Fibroblast of pulmonary artery (primary cell): ENCODE measurements at places on chromosomes 2 and 18.

DNA sequence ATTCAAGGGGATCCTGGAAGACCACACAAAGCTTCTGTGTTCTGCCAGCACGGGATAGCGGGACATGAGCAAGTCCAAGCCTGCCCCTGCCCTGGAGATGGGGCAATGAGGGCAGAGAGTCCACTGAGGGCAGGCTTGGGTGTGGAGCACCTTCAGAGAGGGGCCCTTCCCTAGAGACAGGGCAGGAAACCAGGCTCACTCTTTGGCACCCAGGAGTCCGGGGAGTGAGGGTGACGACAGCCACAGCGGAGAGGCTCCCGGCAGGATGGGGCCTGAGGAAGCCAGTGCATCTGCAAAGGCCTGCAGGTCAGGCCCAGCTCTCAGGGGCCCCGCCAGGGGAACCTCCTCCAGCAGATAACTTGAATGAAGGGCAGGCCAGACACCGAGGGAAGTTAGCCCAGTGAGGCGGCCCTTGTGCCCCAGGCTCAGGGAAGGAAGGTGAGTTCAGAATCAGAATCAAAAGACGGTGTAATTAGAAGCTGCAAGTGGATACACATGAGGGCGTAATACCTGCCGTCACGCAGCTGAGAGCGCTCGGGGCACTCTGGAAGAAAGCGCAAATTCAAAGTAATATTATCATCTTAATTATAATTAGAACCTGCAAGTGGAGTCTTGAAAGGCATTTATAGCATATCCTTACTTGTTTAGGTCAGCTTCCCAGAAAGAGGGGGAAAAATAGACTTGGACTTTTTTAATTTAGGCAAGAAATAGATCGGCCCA, 142.6 kb upstream of the LGALSL start:
- DNase-seq = no peak

DNA sequence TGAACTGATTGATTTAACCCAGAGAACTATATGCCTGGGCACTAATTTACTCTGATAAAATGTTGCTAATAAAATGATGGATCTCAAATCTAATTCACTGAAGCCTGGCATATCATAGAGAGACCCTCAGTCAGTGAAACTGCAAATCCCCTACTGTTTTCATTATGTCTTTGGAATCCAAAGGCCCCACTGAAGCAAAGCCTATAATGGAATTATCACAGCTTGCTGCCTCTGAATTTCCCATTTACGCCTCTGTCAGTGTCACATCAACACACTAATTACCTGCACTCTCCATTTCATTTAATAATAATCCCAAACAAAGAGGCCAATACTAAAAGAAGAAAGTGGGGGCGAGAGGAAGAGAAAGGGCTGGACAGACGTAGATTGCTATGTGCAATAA, 470.9 kb downstream of the MBD2 start:
- no peak for DNase-seq

DNA sequence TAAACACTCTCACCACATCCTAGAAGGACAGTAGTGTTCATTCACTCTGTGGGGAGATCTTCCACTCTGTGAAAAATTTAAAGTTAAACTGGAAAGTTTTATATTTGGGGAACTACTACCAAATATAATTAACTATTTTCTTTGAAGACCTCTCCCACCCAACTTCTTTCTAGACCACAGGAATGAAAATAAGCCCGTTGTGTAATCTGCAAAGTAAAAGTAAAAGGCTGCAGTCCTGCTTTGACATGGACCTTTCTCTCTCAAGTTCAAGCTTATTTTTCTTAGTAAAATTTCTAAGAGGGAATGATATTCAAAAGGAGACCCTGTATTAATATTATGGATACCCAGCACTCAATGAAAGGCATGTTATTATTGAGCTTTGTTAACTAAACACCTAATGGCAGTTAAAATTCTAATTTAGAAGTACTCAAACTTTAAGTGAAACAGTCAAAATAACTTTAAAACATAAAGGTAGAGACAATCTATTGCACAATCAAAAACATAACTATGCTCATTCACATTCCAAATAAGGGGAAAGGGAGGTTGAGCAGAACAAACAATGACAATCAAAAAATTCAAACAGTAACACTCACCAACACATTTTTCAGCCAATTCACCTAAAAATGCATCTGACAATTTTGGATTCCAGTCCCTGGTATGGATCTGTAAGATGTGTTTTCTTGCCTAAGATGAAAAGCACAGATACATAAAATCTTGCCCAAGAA, 98.5 kb downstream of the ATAD2B start:
- peak; percentile 54 for DNase-seq

DNA sequence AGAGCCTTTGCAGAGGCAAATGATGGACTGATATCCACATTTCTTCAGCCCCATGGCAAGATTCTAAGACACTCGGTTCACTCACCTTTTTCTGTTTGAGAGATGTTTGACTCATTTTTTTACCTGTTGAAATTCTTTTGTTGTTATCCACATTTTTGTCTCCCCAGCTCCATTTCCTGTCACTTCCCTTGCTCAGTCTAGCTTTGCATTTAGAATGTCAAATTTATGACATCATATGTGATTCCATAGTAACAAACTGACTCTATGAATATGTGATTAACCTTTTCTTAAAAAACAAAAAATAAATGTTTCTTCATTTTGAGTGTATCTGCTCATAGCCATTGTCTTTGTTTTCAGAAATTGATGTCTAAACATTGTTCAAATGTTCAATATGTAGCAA, at the start of gene NT5C1B:
TSS of gene NT5C1B (minus strand) at position 216 of the 400 bp plus-strand sequence. CDS start at position 115, 101 bp downstream.
- DNase-seq = no peak

GRCh38 chr2:120692691-120693090, 43.0 kb upstream of the GLI2 start:
- DNase-seq = no peak

DNA sequence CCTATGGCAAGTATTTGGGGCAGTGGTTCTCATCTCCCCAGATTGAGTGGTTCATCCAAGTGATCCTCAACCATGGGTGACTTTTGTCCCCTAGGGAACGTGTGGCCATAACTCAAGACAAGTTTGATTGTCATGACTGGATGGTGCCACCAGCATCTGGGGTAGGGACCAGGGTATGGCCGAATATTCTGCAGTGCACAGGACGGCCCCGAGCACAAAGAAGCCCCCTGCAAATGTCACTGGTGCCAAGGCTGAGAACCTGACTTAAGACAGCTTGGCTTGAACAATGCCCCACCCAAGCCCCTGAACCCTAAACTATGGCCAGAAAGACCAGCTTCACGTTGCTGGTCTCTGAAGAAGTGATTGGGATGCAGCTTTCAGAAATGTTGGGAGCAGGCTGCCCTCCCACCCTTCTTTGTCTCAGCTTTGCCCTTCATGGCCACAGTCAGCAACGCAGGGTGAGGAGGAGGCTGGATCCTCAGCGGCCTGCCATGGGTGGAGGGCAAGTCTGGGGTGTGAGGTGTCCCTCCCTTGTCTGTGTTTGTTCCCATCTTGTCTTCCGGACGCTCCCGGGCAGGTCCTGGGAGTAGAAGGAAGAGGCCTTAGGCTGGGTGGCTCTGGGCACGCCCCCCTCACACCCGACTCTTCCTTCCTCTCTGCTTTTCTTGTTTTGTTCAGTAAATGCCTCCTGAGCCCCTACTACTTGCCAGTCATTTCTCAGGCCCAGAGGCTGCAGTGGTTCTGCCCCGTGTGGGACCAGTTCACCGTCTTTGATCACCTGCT, 43.4 kb downstream of the GREB1 start:
- DNase-seq = no peak

DNA sequence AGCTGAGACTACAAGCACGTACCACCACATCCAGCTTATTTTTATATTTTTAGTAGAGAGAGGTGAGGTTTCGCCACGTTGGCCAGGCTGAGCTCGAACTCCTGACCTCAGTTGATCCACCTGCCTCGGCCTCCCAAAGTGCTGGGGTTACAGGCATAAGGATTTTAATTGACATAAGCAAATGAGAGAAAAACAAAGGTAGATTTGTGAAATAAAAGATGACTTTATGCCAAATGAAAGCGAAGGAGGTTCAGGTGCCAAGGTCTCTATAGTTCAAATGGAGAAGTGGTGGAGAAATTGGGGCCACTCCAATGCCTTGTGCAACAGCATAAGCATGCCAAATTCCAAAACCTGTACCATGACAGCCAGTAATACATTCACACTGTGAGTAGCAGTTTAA, 180.6 kb downstream of the MREG start:
- peak; percentile 56 for DNase-seq

- no peak for DNase-seq
Observed at GRCh38 chr2:173132531-173132930, 56.9 kb downstream of the MAP3K20 start.

GRCh38 chr18:73232933-73233332, 365.1 kb upstream of the NETO1 start:
- DNase-seq = no peak

DNA sequence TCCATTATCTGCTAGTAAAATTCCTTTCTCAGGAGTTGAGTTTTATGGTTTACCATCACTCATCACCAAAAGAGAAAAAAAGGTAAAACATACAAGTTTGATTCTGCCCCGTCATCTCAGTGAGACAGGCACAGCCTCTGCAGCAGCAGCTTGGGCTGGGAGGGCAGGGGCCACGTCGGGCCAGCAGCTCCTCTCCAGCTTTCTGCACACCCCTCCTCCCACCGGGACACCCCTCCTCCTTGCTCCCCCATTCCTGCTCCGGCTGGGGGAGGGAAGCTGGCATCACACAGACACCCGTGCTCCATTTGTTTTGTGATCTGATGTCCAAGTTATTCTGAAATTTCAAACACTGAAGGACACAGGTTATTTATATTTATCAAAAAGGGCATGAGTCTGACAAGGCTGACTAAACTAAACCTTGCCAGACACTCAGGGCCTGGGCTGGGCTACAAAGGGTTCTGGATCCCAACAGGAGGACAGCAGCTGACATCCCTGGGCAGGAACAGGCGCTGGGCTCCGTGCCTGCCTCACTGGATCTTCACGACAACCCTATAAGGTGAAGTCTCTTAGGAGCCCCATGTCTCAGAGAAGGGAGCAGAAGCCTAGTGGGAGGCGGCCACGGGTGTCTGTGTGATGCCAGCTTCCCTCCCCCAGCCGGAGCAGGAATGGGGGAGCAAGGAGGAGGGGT, 71.4 kb downstream of the HDAC4 start:
- no peak for DNase-seq

GRCh38 chr2:27622921-27623384, 5.9 kb downstream of the CCDC121 start:
- DNase-seq = peak; percentile 61

DNA sequence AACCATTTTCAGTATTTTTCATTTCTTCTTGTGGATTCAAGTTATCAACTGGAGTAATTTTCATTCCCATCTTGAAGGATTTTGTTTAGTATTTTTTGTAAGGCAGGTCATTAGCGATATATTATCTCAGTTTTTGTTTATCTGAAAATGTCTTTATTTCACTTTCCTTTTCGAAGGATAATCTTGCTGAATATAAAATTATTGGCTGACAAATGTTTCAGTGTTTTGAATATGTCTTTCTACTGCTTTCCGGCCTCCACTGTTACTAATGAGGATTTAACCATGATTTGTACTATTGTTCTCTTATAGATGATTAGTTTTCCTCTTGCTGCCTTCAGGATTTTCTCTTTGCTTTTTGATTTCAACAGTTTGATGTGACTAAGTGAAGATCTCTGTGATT, 58.3 kb upstream of the ZNF396 start:
- DNase-seq = no peak

DNA sequence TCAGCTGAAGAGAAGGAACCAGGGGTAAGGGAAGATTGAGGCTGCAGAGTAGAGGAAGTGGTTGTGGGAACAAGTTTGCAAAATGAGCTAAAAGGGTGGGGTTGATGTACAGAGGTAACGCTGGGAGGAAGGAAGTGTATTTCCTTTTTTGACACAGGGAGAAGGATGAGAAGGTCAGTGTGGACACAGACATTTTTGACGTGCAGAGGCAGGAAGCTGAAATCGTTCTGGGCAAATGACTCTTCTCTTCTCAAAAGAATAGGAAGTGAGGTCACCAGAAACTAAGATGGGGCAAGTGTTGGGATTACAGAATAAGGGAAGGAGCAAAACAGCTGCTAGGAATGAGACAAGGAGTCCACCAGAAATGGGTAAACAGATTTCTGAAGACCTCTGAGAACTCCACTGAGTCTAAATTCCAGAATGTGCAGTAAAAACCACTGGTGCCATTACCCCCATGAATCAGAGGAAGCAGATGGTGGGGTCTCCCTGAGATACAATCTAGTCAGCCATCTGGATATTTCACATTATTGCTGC, 20.0 kb upstream of the RNF149 start:
- DNase-seq = peak; percentile 70

DNA sequence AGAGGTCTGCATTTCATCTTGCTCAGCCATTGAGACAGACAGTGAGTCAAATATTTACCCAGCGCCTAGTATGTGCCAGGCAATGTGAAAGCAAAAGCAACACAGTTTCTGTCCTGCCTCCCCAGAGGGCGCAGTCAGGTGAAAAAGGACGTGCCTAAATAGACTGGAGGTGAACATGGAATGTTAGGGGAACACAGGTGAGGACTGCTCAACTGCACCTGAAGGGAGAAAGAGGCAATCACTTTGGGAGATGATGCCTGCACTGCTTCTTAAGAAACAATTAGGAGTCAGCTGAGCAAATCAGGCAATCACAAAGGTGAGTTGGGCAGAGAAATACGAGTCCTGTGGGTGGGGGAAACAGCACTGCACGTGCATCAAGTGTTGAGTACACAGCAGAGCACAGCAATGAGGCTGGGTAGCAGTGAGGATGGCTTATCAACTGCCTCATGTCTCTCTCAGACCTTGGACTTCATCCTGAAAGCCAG, 218.3 kb upstream of the SMAD7 start:
- no peak for DNase-seq

DNA sequence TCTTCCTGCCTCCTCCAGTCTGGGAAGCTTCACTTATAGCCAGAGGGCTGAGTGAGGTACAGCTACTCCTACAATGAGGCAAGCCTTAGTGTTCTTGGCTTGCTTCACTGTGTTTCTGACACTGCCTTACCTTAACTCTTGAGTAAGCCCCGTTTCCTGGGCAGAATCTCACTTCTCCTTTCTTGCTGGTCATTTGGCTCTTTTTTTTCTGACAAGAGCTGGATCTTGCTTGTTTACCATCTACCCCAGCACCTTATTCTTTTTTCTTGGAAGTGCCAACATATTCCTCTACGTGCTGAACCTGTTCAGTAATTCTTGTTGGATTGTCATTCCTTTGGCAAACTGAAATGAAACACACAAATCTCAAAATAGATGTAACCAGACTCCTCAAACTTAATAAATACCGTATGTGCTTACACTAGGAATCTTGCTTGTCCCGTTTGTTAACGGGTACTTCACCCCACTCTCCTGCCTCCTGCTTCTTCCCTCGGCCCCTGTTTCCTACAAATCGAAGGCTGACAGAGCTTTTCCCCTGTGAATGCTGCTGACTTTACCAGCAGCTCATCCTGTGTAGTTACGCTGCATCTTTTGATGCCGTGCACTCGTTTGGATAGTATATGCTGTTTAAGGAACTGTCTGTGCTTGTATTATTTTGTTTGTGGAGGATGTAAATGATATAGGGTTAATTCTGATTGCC, 132.2 kb downstream of the FMNL2 start:
- peak; percentile 72 for DNase-seq

- DNase-seq = no peak
Observed at GRCh38 chr2:73235315-73236028, 1.4 kb downstream of the CCT7 start.

DNA sequence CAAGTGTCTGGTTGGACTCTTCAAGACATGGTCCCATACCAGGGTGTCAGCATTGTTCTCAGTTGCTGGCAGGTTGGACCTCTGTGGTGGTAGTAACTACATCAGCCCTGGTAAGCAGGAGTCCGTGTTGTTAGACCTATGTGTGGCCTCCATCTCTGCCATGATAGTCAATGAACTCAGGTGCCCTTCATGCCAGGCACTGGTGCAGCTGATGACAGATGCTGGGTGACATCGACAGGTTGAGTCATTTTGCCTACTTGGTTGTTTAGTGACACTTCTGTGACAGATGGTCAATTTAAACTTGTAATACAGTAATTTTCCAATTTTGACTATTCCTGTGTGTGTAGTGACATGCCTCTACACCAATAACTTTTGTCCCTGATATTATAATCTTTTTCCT, 189.7 kb downstream of the SP3 start:
- DNase-seq = no peak
